Camera-type eye (tissue), 1 donor: ENCODE measurements at places on chromosomes 11 and 22. TPM values are rescaled to one million over a fixed set of nuclear protein-coding genes. Genes with fewer than 3 reads are reported as not detected.

RFPL1 gene
- total RNA-seq, result not detected

B4GALNT4 gene
- total RNA-seq, result 71.6 TPM

MS4A3 gene
- 2.3 TPM for total RNA-seq

MS4A12 gene
- not detected for total RNA-seq
